ENCODE measurements at places on chromosomes 13 and 19. TPM values are rescaled to one million over a fixed set of nuclear protein-coding genes. Genes with fewer than 3 reads are reported as not detected.

GRCh38 chr19:1817553-1818179 is 5.6 kb upstream of the ATP8B3 start:
- no peak for DNase-seq

DNA sequence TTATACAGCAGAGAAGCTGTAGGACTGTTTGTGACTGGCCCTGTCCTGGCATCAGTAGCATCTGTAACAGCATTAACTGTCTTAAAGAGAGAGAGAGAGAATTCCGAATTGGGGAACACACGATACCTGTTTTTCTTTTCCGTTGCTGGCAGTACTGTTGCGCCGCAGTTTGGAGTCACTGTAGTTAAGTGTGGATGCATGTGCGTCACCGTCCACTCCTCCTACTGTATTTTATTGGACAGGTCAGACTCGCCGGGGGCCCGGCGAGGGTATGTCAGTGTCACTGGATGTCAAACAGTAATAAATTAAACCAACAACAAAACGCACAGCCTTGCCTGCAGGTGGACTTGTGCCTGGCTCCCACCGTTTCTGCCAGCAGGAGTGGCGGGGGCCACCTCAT is 27.3 kb upstream of the LDLR start:
- no peak for DNase-seq

DNA sequence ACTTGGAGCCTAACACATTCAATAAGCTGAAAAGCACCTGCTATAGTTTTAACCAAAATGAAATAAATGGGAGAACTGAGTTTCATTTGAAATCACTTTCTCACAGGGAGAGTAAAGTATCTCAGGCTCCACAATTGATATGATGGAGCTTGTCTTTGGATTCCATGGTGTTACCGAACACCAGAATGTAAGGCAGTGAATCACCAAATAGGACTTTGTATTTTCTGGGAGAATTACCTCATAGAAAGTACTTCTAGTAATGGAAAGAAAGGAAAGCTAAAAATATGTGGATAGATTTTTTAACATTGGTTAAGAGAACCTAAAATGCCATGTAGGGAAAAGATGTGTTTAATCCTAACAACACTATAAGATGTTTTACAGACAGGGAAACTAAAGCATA is 123.6 kb downstream of the NALCN start:
- no peak for DNase-seq

DNA sequence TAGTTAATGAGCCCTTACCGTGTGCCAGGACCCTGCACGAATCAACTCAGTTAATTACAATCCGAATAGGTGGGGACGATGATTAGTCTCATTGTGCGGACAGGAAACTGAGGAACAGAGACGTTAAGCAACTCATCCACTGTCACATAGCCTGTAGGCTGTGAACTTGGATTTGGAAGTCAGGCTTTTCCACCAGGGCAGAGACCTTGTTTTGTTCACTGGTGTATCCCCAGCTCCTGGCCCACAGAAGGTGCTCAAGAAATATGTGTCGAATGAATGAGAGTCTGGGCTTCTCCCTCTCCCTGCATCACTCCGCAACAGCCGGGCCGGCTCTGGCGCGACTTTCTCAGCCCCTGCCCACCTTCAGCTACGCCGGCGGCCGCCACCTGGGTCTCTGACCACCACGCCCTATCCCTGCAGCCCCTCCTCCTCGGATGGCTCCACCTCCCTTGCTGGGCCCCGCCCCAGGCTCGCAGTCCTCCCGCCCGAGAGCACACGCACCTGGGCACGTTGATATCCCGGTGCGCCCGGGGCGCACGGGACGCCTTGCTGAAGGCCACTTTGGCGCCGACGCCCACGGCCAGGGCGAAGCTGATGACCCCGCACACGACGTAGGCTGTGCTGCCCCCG is 1.3 kb downstream of the SHISA7 start:
- DNase-seq = no peak

- DNase-seq = peak; percentile 68
These were observed 69.2 kb upstream of the KCTD15 start for GRCh38 chr19:33727331-33727998.

- DNase-seq = no peak
These were observed 38.0 kb downstream of the PHF11 start for GRCh38 chr13:49533591-49534269.

DNA sequence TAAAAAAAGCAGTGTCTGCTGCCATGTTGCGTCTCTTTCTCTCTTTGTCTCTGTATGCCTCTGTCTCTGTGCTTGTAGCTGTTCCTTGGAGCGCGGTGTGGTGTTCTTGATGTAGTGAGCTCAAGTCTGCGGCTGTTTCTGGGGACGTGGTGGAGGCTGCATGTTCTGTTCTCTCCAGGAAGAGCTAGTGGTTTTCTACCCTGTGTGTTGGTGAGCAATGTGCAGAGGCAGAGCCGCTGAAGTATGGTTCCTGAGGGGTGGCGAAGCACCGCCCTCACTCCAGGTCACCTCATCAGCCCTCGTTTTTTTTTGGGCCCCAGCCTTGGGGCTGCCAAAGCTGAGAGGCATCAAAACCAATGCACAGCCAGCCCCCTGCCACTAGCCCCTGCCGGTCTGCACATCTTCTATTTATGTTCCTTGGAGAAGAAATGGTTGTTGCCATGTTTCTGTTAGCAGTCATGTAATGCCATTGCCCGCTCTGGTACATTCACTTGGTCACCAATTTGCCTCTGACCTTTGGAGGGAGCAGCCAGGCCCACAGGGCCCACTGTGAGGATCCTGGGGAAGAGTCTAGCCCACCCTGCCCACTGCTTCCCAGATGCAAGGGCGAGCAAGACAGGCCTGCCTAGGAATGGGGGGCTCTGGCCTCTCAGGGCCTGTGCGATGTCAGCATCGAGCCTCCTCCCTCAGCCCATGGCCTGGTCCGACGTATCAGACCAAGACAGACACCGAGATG is 7.2 kb downstream of the HNRNPL start:
- DNase-seq = no peak

DNA sequence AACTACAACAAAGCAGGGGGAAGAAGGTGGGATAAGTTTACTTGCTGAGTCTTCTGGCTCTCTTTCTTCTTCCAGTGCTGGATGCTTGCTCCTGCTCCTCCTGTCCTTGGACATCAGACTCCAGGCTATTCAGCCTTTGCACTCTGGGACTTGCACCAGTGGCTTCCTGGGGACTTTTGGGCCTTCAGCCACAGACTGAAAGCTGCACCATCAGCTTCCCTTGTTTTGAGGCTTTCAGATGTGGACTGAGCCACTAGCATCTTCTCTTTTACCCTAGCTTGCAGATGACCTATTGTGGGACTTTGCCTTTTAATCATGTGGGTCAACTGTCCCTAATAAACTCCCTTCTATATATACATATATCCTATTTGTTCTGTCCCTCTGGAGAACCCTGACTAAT is 173.0 kb upstream of the UFM1 start:
- peak; percentile 58 for DNase-seq

- no peak for DNase-seq
These were observed 4.5 kb downstream of the COL5A3 start for GRCh38 chr19:10005632-10006334.

GRCh38 chr13:21149568-21149967 is 26.8 kb downstream of the SKA3 start:
- no peak for DNase-seq

DNA sequence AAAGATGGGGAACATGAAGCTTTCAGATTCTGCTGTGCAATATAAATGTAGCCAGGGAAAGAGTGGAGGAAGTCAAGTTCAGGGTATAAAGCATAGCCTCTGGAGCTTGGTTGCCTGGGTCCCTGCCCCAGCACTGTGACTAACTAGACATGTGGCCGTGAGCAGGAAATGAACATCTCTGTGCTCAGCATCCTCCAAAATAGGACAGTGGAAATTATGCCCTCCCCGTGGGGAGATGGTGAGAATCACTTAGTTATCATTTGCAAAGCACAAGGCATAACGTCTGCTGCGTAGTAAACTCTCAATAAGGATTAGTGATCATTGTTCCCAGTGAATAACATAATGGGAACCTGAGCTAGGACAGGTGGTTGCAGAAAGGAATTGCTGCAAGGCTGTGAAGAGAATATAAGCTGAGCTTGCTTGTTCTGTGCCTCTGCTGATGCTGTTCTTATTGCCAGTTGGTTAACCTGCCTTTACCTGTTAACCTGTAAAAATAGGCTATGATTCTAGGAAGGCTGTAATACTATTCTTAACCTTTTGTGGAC is 441.0 kb downstream of the COG6 start:
- no peak for DNase-seq

- peak; percentile 71 for DNase-seq
These were observed 27.9 kb downstream of the PPP5C start for GRCh38 chr19:46374536-46375475.

- peak; percentile 84 for DNase-seq
These were observed 7.7 kb upstream of the CXCL17 start for GRCh38 chr19:42450314-42450934.

DNA sequence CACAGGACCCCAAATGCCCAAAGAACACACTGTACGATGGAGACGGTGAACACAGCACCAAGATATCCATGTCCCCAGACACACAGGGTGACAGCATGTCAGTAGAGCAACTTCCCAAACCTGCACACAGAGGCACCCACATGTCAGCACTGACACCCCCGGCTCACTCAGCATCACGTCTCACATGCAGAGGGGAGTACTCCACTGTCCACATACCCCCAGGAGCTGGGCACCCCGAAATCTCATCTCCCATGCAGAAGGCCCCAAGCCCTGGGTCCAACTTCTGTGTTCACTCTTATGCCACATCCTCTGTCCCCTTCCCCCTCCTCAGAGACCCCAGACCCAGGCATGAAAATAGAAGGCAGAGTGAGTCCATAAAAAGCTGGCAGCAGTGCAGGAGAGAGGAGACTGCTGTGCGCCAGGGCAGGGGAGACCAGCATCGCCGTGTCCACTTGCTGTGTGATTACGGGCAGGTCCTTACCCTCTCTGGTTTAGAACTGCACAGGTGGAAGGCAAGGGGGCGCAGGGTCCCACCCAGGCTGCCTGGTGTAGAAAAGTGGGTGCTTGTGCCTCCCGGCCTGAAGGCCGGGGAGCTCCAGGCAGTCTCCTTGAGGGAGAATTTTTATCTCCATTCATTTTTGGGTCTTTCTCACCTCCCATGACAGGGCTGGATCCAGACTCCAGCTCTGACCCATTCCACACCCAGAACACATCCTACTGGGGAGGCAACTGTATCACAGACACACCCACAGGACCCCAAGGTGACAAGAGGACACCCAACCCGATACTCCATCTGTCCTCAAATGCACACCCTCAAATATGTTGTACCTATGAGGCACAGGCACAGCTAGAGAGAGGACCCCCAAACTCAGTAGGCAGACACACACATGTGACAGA is 17.0 kb downstream of the ERFL start:
- no peak for DNase-seq

DNA sequence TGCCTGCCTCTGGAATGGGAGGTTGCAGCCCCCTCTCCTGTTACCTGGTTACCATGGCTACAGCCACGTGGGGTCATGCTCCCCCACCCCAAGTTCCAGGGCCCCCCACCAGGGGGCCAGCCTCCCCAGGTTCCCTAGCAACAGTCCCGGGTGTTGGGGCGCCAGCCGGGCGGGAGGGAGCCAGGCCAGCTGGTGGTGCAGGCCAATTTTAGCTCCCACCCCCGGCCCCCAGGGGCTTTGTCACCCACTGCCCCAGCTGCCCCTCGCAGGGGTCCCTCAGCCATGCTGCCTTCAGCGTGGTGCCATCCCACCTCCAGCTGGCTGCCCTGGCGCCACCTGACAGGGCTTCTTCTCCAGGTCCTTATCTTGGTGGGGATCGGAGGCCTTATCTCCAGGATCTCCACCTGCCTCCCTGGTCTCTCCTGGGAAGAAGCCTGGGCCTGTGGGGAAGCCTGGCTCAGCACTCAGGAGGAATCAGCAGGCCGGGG is 3.0 kb downstream of the MARK4 start:
- DNase-seq = no peak

ADGRE2 gene
- total RNA-seq = 4.3 TPM

FBL gene
- 94.1 TPM for total RNA-seq

PSG6 gene
- total RNA-seq = not detected

MIR17HG gene
- total RNA-seq = 2.6 TPM

Measured in posterior vena cava (tissue), 2 donors.